ENCODE measurements at places on chromosomes 1 and 21.

GRCh38 chr1:151612501-151613281 lies 841 bp downstream of the SNX27 start:
- DNase-seq: peak; percentile 46

DNA sequence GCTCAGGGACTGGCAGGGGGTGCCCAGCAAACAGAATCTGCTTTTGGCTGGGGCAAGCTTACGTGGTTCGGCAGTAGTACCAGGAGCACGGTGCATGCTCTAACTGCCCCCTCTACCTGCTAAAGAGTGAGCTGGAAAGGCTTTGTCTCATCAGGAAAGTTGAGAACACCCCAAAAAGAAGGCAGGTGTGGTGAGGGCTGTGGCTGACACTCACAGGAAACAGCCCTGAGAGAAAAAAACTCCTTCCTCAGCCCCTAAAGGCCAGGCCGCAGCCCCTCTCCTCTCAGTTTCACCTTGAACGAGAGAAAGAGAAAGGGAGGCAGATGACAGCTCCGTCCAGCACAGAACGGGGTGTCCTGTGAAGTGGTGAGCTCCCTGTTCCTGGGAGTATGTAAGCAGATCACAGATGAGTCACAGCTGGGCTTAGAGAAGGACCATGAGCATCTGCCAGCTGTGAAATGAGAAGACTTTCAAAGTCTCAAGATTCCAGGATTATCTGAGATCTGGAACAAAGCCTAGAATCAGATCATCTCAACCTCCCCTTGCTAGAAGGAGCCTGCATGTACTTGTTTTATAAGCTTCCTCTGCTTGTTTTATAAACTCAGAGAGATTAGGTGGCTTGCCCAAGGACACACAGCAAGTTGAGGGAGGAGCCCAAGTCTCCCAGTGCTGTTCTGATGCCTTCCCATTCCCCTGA lies 13.4 kb downstream of the LAPTM5 start:
- DNase-seq: no peak

GRCh38 chr1:84073266-84073665 lies 70.8 kb upstream of the PRKACB start:
- DNase-seq: no peak

GRCh38 chr1:237677979-237678378 lies 212.7 kb downstream of the ZP4 start:
- DNase-seq: peak; percentile 77

DNA sequence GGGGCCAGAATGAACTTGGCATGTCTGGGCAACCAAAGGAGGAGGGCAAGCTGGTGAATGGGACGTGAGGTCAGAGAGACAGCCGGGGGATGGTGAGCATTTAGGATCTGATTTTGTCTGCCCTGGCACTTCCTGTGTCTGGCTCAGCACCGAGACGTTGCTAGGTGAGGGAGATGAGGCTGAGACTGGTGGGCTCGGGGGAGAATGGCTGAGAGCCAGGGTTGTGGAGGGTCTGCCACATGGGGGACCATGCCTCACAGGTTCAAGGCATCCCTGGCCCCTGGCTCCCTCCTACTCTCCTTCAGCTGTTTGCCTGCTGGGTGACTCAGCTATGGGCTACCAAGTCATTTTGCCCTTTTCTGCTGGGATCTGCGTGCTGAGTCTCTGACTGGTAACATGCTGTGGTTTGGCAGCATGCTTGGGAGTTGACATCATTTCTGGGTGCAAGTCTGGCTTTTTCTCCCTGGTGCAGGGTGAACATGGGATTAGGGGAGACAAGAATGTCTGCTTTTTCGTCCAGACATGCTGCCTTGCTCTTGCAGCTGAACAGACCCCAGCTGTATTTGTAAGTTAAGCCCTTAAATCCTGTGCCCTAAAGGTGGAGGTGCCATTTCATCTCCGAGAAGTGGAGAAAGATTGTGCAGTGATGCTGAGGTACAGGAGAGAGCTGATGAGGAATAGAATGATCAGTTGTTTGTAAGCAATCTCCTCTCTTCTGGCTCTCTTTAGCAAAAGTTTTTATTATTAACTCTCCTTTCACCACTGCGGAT lies 17.6 kb downstream of the GALNT2 start:
- DNase-seq: peak; percentile 99

- DNase-seq: no peak
Measured at GRCh38 chr1:165891111-165891860, 63.9 kb downstream of the UCK2 start.

- DNase-seq: peak; percentile 20
Measured at GRCh38 chr1:86137436-86137835, 19.1 kb downstream of the COL24A1 start.

DNA sequence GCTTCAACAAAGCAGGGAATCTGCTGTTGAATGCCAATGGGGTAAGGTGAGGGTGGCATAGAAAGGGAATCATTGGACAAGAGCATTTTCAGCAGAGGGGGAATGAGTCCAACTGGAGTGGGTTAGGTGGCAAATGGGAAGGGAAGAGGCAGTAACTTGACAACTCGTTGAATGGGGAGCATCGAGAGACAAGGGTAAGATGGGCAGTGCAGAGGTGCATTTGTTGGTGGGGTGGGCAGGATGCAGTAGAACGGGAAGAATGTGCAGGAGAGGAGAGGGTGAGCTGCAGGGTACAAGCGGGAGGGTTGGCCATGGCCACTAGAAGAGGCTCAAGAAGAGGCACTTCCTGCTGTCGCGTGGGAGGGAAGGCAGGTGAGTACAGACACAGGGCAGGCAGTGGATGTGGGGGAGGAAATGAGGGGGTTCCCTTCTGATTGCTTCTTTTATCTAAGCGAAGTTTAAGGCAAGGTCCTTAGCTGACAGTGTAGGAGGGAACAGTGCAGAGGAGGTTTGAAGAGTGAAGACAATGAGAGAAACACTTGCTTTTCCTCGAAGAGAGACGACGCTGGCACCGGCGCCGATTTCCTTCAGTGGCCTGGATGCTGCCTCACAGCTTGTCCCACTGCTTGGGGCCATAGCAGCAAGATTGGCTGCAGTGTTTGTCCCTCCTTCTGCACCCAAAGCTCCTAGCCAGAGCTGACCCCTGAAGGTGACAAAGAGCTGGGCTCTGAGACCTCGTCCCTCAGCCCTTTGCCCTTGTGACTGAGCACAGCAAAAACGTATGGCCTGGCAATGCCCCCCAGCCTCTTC lies 3.2 kb upstream of the IKBKE start:
- DNase-seq: no peak

DNA sequence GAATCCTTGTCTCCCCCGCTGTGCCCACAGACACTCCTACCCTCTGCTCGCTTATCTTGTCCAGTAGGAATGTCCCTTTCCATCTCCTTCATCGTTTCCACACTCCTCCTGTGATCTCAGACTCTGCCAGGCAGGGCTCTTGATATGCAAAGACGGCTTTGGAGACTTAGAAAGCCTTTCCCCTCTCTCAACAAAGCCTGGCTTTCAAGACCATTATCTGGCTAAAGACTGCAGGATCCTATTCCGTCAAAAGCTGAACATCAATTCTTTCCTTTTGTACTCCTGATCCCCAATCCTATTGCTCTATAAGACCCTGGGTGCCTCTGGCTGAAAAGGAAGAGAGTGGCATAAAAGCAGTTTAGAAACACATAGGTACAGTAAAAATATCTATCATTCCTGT lies 63.9 kb downstream of the SDC3 start:
- no peak for DNase-seq

DNA sequence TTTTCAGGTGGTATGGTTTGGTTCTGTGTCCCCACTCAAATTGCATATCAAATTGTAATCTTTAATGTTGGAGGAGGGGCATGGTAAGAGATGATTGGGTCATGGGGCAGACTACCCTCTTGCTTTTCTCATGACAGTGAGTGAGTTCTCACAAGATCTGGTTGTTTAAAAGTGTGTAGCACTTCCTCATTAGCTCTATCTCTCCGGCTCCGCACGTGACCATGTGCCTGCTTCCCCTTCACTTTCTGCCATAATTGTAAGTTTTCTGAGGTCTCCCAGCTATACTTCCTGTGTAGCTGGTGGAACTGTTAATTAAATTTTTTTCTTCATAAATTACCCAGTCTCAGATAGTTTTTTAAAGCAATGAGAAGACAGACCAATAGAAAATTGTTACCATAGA lies 843.2 kb downstream of the AMY1C start:
- no peak for DNase-seq

DNA sequence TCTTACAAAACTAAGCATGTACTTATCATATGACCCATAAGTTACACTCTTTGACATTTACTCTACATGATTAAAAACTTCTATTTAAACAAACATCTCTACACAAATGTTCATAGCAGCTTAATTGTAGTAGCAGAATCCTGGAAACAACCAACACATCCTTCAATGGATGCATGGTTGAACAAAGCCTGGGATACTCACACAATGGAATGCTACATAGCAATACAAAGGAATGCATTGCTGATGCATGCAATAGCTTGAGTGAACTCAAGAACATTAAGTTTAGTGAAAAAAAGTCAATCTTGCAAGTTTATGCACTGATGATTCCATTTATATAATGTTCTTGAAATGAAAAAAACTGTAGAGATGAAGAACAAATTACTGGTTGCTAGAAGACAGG lies 686.9 kb downstream of the LRRIQ3 start:
- no peak for DNase-seq

- no peak for DNase-seq
Measured at GRCh38 chr21:45484318-45484717, 57.9 kb downstream of the SLC19A1 start.

DNA sequence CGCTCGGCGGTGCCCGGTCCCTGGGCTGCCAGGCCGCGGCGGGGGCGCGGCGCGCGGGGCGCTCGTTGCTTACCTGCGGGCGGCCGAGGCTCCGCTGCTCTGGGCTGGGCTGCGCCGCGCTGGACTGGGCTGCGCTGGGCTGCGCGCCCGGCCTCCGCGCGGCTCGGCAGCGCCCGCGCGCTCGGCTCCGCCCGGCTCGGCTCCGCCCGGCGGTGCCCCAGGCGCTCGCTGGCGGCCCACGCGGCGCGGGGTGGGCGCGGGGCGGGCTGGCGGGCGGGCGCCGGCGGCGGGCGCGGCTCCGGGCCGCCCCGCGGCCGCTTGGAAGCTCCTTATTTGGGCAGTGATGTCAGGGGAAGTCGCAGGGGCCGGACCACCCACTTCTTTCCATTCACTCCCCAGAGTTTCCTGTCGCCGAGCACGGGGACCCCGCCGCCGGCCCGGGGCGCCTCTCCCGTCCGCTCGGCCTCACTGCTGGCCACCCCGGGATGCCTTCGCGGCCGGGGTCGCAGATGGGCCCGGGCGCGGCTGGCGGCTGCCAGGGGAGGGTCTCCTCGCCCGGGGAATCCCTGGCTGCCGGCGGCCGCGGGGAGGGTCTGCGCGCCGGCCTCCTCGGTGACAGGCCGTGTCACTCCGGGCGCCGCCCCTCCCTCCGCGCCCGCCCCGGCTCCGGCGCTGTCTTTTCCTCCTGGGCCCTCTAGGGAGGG lies 177.7 kb upstream of the EDN2 start:
- peak; percentile 43 for DNase-seq

GRCh38 chr1:66172272-66172671 lies 361.7 kb upstream of the SGIP1 start:
- no peak for DNase-seq

DNA sequence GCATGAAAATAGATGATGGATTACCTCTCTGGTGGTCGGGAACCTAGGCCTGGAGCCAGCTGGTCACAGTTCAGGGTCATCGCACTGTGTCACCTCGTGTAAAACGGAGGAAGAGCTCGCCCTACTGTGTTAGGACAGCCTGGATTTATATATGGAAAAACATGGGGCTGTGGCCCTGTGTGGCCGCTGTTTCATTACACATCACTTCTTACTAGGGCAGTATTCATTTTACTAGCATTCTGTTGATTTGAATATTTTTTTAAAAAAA lies 104.5 kb upstream of the COL6A1 start:
- no peak for DNase-seq

- DNase-seq: no peak
Measured at GRCh38 chr1:94130851-94131595, 10.1 kb upstream of the ABCA4 start.
